ENCODE measurements at places on chromosomes 6 and 20.

- no peak for DNase-seq
Observed at GRCh38 chr6:100322886-100323285, 141.8 kb downstream of the SIM1 start.

GRCh38 chr20:17663486-17663885, 18.6 kb downstream of the RRBP1 start:
- no peak for DNase-seq

GRCh38 chr6:79949233-79949632, 1.9 kb upstream of the ELOVL4 start:
- DNase-seq, result no peak

DNA sequence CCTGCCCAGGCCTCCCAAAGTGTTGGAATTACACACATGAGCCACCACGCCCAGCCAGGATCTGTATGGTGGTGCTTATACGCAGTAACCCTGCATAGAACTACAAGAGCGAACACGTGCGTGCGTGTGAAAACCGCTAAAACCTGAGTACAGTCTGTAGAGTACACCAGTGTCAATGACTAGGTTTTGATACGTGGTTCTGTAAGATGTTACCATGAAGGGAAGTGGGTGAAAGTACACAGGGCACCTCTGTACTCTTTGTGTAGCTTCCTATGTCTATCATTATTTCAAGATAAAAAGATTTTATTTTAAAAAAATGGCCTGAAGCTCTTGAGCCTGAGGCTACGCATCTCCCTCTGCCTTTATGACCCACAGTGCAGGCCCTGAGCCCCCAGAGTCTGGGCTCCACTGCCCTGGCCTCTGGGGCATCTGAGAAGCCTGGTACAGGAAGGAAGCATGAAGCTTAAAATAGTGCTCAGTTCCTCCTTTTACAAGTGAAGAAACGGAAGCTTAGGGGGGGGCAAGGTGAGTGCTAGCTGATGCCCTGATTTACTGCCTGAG, 21.6 kb downstream of the LY86 start:
- no peak for DNase-seq

GRCh38 chr20:59081036-59081435, 38.5 kb upstream of the PRELID3B start:
- no peak for DNase-seq

GRCh38 chr6:170393807-170394399, 87.3 kb downstream of the FAM120B start:
- no peak for DNase-seq

- no peak for DNase-seq
Observed at GRCh38 chr20:58523072-58523970, 8.1 kb upstream of the APCDD1L start.

GRCh38 chr6:129476248-129476564, 233.8 kb downstream of the ARHGAP18 start:
- no peak for DNase-seq

GRCh38 chr6:28586962-28587745, 61.5 kb downstream of the GPX5 start:
- DNase-seq, result peak; percentile 22

- DNase-seq, result no peak
Observed at GRCh38 chr20:53491462-53491861, 102.2 kb downstream of the ZNF217 start.

DNA sequence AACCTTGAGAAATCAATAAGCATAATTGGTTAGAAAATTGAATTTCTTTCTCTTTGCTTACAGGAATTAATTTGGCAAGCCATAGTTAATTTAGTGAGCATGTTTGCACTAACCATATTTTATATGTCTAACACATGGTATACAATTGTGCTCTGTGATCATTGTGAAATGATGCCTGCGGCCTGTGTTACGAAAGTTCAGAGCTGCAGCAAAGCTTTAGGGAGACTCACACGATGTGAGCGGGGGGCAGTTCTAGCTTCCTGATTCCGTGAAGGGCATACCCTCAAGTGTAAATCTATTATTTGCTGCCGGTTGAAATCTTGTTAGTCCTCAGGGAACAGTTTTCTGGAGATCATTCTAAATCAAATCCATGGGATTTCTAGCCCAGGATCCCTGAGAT, 25.5 kb upstream of the ADTRP start:
- DNase-seq, result no peak

DNA sequence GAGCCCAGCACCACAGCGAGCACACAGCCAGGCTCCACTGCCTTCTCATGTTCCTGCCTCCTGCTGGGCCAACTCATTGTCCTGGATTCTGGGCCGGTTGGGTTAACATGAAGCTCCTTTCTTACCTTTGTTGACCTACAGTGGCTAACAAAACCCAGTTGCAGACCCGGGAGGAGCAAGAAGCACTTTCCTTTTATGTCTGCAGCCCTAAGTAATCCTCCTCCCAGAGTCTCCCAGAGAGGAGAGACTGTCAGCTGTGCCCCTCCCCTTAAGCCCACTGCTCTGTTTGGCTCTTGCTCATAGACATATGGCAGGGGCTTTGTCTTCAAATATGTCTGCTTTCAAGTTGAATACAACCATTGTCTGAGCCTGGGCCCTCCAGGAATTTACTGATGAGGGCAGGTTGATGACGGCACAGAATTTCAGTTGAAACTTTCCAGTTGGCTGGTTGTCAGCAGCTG, 55.2 kb downstream of the PSMB1 start:
- DNase-seq, result no peak

- no peak for DNase-seq
Observed at GRCh38 chr6:76003686-76004085, 68.8 kb downstream of the IMPG1 start.

DNA sequence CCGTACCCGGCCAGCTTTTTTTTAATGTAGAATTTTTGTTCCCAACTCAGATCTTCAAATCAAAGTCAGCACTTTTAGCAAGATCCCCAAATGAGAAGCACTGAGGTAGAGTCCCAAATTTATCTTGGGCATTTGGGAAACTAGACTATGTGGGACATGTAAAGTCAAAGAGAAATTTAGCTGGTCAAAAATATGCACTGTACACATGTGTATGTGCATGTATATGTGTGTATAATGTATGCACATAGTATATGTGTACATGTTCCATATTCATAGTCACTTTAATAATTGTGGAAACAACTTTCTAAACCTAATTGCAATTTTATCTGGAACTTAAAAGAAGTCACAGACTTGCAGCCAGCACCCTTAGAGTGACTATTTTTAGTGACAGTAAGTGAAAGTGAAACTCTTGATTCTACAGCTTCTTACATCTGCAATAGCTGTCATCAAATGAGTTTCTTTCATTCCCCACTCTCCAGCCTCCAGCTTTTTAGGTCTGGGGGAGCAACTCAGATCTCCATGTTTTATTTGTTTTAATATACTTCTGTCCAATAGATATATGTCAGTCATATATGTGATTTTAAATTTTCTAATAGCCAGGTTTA, 53.6 kb downstream of the CDC40 start:
- DNase-seq, result no peak

GRCh38 chr6:132061381-132061780, 110.2 kb upstream of the CCN2 start:
- no peak for DNase-seq

DNA sequence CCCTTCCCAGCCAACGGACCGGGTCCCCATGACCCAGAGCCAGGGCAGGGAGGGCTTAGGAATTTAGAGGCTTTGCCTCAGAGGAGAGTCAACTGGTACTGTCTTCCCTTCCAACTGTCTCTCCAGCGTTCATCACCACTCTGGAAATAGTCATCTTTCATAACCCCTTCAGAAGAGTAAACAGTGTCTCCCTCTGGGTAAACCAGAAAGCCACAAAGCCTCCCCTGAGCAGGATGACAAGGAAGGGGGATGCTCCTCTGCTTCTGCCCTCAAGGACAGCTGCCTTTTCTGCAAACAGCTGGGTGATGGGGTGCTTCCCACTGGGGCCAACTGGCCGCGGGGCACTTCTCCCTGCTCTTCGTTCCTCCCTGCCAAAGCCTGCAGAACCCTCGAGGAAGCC, 90.1 kb downstream of the PSMG4 start:
- no peak for DNase-seq

DNA sequence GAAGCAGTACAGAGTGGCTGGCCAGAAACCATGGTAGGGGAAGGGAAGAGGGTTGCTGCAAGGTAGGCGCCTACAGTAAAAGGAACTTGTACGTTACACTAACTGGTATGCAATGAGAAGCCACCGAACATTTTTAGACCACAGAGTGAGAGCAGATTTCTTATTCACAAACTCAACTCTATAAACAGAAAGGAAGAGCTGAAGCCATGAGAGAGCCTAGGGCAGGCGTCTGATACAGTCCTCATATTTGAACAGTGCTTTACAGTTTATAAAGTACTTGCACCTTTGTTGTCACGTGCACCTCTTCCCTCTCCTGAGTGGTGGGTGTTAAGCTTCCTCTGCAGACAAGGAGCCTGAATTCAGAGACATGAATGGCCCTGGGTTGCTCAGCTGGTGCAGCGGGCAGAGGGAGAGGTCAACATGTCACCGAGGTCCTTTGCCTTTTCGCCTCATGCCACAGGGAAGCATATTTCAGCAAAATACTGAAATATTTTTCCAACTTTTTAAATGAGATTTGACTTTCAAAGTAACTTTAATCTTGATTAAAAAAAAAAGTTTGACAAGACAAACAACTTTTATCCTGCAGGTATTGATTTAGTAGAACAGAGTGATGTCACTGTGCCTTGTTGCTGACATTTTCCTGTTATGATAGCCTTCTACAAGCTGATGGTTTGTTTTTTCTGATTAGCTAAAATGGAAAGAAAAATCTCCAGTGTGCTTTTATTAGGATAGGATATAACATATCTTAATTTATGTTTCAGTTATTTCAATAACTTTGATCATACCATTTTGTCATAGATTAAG, 23.8 kb downstream of the UST start:
- DNase-seq, result no peak

DNA sequence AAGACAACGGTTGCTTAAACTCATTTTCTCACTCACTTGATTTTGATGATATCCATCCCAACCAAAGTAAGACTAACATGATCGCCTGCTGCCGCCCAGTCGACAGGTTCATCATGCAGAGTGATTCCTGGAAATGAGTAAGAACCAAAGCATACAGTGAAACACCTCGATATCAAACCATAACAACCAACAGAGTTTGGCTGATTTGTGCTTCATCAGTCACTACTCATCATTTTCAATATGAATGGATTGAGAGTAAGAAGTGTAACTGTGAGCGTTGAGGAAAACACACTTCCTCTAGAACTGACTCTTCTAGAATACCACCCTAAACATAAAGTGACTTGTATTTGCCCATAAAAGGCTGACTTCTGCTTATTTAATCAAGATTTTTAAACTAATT, 29.2 kb upstream of the ALDH8A1 start:
- no peak for DNase-seq

- no peak for DNase-seq
Observed at GRCh38 chr6:106908386-106908840, 66.1 kb downstream of the CD24 start.

GRCh38 chr6:46925563-46926253, 4.0 kb upstream of the ADGRF5 start:
- DNase-seq, result no peak

DNA sequence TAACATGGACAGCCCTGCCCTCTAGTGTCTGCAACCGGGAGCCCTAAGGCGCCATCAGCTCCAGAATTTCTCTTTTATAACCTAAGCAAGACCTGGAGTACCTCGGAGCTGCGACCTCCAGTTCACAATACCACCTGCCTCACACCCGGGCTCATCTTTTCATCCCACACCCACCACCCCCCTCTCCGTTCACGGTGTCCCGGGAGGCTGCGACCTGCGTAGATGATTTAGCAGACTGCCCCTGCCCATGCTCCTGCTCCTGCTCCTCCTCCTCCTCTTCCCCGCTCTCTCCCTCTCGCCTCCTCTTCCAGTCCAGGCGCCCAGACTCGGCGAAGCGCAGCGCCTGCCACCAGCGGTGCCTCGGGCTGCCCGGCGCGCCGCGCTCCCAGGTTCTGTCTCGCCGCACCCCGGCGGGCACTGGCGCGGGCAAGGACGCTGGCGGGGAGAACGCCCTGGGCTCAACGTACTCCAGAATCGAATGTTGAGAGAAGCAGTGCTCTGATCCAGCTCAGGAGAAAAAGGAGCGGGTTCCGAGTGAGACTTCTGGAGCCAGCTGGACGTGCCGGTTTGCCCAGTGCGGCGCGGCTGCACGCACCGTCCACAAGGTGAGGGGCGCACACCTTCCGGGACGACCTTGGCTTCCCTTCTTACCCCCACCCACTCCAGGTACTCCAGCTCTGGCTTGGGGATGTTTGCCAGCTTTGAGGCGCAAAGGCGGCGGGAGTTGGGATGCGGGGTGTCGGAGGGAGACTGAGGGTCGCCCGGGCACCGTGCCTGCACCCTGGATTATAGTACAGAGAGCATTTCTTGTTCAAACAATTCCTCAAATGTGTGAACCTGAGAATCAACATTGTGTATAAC, at the start of gene HTR1E:
Gene HTR1E (plus strand): TSS at position 310 of the 861 bp plus-strand sequence. CDS start 77,807 bp downstream, outside the sequence.
- DNase-seq, result no peak

- DNase-seq, result no peak
Observed at GRCh38 chr6:31737315-31737990, 1.1 kb upstream of the CLIC1 start.

GRCh38 chr6:42295677-42296076, 78.0 kb upstream of the MRPS10 start:
- no peak for DNase-seq

DNA sequence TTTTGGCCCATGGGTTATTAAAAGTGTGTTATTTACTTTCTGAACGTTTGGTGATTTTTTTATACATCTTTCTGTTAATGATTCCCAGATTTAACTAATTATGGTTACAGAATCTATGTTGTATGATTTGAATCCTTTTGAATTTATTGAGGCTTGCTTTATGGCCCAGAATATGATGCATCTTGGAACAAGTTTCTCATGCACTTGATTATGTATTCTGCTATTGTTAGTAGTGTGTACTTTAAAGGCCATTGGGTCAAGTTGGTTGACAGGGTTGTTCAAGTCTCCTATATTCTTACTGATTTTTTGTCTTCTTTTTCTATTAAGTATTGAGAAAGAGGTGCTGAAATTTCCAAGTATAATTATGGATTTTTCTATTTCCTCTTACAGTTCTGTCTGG, 105.0 kb upstream of the FOXO3 start:
- no peak for DNase-seq

DNA sequence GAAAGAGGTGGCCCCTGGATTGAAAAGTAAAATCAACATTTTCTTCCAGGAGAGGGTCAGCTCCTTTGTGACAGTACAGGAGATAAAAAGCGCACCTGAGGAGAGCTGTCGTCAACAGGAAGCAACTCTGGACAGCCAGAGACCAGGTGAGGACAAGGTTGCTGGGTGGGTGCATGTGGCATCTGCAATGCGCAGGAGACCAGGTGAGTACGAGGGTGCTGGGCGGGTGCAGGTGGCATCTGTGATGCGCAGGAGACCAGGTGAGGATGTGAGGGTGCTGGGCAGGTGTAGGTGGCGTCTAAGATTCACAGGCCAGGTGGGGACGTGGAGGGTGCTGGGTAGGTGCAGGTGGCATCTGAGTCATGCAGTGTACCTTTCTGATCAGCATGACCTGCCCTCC, 38.4 kb downstream of the WDR27 start:
- no peak for DNase-seq

Measured in stimulated activated CD8-positive, alpha-beta memory T cell treated with anti-CD3 and anti-CD28 coated beads, Interleukin-4, amount 100 ng/mL, for 1 hour (primary cell).